ENCODE measurements at places on chromosomes 2 and 18.

GRCh38 chr2:131027566-131028528 lies 65.4 kb downstream of the FAM168B start:
- no peak for DNase-seq

DNA sequence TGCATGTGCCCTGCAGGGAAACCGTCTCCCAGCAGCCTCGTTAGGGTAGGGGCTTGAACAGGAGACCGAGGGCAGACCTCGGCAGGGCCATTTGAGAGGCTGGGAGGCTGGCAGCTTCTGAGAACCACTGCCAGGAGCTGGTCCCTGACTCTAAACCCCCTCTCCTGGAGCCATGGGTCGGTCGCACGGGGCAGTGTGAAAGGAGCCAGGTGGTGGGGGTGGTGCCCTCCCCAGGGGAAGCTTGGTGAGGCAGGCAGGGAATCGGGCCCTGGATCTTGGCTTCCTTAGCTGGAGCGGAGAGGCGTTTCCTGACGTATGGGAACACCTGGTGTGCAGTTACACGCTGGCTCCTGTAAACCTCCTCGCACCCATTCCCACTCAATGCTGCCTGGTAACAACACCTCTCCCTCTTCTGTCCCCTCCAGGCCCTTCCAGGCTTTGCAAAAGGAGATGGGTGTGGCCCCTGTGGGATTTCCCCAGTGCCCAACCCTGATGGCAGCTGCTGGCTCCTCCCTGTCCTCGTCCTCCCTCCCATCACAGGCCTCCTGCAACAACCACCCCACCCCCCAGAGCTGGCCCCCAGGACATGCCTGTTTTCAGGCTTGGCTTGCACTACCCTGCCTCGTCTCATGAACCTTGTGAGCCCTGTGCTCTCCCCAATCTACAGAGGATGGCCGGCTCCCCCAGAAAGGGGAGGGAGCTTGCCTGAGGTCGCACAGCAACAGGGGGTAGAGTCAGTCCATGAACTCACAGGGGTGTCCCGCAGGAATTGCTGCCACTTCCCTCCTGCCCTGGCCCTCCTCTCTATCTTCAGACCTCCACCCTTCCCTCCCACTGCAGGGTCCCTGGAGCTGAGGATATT lies 24.4 kb downstream of the ADRA2B start:
- DNase-seq: peak; percentile 21

DNA sequence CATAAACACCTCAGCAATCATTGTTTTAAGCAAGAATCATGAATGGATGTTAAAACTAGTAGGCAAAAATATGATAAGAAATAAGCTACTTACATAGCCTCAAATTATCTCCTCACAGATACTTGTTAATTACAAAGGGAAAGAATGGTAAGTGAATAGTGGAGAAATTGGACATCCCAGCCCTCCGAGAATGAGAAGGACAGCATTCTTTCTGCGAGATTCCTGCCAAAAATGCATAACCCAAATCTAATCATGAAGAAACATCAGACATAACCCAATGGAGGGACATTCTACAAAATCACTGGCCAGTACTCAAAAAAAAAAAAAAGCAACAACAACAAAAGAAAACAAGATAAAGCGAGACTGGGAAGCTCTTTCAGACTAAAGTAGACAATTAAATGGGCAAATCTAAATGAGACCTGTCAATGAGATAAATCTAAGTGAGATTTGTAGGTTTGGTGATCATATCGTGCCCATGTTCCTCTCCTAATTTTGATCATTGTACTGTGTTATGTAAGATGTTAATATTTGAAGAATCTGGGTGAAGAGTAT lies 57.9 kb upstream of the GLI2 start:
- DNase-seq: no peak

DNA sequence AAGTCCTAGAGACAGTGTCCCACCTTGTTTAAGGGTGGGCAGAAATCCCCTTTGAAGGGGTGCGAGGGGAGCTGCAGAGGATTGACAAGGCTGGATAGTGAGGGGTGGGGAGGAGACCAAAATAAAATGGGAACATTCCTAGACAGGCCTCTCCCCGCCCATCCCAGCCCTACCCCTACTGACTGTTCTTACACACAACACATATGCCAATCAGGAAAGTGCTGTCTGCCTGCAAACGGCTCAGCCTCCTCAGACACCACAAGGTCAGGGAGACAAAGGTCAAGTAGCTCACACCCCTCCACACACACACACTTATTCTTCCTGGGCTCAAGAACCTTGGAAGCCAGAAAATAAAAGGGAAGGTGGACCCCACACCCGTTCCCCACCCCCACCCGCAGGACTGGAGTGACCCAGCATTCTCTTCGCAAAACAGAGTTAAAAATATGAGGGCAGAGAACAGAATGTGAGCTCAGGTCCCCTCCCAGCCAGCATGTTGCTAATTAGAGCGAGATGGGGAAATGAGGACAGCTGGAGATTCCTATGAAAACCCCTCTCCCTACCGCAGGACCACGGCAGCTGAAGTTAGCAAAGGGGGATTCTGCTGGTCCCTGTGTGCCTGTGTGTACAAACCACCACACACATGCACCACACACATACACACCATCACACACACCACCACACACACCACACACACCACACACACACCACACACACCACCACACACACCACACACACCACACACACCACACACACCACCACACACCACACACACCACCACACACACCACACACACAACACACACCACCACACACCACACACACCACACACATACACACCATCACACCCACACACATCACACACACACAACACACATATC lies 197.8 kb downstream of the TNS1 start:
- no peak for DNase-seq

- DNase-seq: no peak
Observed at GRCh38 chr18:65955747-65956146, 204.9 kb downstream of the CDH7 start.

DNA sequence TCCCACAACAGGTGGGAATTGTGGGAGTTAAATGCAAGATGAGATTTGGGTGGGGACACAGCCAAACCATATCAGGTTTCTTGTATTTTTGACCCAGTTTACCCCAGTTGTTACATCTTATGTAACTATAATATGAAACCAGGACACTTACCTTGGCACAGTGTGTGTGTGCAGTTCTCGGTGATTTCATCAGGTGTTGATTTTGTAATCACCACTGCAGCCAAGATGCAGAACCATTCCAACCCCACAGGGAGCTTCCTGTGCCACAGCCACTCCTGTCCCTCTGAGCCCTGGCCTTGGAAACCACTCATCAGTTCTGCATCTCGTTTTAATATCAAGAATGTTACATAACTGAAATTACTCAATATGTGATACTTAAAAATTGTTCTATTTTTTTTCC lies 31.8 kb downstream of the ATP9B start:
- DNase-seq: no peak

- no peak for DNase-seq
Observed at GRCh38 chr18:50982086-50982801, 14.4 kb downstream of the ELAC1 start.

DNA sequence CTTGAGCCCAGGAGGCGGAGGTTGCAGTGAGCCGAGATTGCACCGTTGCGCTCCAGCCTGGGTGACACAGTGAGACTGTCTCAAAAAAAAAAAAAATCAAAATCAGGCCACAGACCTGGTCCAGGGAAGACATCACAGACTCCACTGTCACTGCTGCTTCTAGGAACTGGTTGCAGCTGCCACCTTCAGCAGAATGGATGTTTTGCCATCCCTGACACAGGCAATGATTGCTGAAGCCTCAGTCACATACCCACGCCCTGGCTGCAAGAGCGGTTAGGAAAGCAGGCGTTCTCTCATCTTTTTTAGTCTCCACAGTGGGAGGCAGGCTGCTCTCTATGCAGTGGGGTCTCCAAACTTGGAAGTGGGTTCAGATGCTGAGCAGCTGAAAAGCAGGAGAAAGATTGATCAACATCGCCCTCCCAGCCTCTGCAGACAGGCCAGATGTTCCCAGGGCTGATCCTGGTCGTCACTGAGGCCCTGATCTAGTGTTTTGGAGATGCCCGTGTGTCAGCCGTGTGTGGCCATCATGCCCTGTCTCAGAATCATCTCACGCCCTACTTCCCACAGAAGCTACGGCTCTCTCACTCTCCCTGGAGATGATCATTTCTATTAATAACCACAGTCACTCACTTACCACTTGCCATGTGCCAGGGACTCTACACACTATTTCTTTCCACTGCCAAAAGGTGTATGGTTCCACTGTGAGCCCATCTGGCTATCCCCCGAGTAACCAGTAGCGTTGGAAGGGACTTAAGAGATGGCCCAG lies 91.8 kb downstream of the PLB1 start:
- peak; percentile 30 for DNase-seq
